SK-N-SH (cell line): ENCODE measurements at places on chromosomes 2 and 18.

DNA sequence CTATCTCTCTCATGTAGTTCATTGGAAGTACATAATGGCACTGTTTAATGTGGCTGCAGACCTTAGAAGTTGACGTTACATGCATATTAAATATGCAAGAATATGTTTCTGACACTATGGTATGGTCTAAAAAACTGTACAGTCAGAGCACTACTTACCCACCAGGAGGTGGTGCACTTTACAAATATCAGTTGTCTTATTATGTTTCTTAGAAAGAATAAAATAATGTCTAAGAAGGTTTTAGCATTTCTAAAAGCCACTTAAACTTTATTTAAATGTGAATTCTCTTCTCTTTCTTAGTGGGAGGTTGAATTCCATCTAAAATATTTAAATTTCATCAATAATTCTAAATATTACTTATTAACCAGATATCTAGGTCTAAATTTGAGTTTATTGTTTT, 4.3 kb downstream of the TMEFF2 start:
- peak; percentile 19 for DNase-seq

- DNase-seq: no peak
Measured at GRCh38 chr2:140349695-140350094, 1569.5 kb upstream of the NXPH2 start.

GRCh38 chr2:32863326-32863725, 83.4 kb upstream of the LTBP1 start:
- no peak for DNase-seq

GRCh38 chr18:48200631-48201336, 208.4 kb downstream of the ZBTB7C start:
- no peak for DNase-seq

DNA sequence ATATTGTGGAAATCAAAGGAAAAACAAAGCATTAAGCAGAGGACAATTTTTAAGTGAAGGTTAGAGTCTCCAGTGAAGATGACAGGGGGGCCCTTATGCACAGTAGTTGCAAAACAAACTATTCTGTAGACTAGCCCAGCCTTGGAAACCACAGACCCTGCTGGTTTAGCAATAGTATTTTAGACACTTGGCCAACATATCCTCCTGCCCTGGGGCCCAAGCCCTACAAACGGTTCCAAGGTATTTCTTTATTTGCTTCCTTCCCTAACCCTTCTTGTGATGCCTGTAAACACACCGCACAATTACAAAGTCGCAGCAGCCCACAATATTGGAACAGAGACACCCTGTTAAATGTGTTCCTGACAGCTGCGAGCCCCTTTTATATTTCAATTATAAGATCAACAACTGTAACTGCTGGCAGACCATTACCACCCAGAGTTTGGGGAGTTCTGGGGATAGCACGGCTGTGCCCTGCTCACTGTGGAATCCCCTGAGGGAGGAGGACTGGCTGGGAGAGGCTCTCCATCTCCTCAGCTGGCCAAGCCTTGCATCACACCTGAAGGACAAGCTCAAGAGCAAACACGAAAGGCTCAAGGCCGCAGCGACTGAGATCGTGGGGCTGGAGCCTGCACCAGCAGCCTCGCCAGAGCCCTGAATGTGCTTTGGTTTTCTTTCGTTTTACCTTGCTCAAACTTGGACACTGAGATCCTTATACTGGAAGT, 282.2 kb upstream of the ATP5MC3 start:
- DNase-seq: no peak

- DNase-seq: no peak
Measured at GRCh38 chr2:178266445-178266844, 72.1 kb downstream of the OSBPL6 start.

DNA sequence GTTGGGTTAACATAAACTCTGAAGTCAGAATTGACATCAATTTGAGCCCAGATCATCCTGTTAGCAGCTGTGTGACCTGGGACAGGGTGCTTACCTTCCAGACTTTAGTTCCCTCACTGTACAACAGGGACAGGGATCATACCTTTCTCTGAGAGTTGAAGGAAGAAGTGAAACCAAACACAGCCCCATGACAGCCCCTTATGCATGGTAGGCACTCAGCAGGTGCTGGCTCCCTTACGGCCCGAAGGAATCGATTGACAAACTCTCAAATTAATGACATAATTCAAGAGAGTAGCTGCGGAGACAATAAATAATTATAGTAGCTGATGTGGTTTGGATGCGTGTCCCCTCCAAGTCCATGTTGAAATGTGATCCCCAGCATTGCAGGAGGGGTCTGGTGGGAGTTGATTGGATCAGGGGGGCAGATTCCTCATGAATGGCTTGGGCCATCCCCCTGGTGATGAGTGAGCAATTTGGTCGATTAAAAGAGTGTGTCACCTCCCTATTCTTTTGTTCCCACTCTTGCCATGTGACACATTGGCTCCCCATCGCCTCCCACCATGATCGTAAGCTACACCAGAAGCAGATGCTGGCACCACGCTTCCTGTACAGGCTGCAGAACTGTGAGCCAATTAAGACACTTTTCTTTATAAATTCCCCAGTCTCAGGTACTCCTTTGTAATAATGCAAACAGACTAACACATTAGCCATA, 72.4 kb downstream of the ODC1 start:
- DNase-seq: no peak

DNA sequence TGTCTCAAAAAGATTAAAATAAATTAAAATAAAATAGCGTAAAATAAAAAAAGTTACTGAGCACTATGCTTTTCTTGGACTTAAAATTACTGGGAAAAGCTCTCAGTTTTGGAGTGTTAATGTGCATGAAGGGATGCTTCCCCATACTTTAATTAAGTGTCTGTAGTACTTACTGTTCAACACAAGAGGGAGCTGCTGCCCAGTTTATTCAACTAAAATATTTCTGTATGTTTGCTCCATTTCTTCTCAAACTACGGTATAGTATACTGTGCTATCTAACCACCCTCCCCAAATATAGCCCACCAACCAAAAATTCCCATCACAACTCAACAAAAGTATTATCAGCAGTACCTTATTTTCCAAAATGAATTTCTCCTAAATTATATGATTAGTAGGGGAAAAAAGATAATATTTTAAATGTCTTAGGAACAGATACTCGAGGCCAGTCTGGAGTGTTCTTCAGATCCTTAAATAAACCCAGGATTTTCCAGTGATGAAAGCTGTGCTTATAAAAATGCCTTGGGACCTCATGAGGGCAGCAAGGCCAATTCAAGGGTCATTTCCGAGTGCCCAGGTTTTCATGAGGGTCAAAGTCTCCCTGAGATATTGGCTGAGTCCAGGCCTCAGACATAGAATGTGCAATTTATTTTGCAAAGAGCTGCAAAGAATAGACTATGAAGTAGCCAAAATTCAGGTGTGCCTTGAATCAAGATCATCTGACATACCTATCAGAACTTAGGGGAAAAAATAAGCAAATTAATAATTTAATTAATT, 64.1 kb downstream of the CHRNA1 start:
- DNase-seq: peak; percentile 69

GRCh38 chr2:25649786-25650185, 23.6 kb downstream of the DTNB start:
- DNase-seq: no peak

GRCh38 chr18:38305961-38306360, 740.4 kb upstream of the CELF4 start:
- DNase-seq: no peak

- DNase-seq: no peak
Measured at GRCh38 chr2:235535423-235536130, 41.7 kb downstream of the AGAP1 start.

DNA sequence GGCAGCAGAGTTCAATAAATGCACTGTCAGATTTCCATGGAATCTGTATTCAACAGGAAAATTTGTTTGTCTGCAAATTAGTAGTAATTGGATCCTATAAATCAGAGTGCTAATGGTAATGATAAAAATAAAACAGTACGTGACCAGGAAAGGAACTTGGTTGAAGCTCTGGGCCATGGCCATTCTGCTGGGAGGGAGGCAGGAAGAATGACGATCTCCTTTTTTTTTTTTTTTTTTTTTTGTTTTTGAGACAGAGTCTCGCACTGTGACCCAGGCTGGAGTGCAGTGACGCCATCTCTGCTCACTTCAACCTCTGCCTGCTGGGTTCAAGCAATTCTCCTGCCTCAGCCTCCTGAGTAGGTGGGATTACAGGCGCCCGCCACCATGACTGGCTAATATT, 94.8 kb upstream of the SEC11C start:
- no peak for DNase-seq

- no peak for DNase-seq
Measured at GRCh38 chr2:94996305-94997100, 29.0 kb upstream of the MAL start.

DNA sequence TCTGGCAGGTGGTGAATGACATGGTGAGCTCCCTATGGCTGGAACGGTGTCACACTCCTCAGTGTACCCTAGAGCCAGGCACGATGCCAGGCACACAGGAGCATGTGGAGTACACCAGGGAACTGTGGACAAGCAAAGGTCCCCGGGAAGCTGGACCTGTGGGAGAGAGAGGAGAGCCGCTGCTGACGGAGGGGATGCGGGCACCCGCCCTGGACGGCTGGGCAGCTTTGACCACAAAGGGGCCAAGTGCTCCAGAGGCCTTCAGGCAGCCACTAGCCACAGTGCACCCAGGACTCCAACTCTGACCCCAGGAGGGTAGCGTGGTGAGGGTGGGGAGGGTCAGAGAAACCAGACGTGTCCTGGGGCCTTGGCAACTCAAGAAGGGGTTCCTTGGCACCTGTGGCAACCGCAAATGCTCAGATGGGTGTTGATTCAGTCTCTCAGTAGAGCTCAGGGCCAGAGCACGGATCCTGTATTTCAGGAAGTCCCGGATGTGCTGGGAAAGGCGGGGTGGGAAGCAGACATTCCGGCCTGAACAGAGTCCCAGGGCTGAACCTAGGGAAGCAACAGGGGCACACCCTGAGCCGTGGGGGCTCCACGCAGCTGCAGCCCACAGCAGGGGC, 2.3 kb upstream of the MAB21L4 start:
- no peak for DNase-seq

- peak; percentile 46 for DNase-seq
Measured at GRCh38 chr2:45918463-45919159, 267.1 kb downstream of the PRKCE start.

DNA sequence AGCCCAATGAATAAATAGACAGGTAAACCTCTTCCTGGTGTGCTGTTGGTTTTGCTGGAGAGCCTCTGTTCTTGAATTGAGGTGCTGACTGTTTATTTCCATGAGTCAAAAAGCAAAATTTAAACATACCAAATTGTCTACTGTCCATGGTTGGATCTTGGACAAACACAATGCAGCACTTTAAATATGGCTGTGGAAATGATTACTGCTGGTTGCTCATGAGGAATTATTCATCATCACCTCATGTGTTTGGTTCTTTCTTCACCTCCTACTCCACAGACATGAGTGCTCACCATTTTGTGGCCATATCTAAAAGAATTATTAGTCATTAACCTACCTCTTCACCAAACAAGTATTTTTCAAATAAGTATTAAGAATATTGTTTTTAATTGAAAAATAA, 85.3 kb upstream of the GALNT5 start:
- DNase-seq: no peak

GRCh38 chr2:67798541-67799160, 264.2 kb downstream of the C1D start:
- DNase-seq: no peak

- no peak for DNase-seq
Measured at GRCh38 chr2:1816414-1816911, 72.1 kb upstream of the PXDN start.

- no peak for DNase-seq
Measured at GRCh38 chr2:227570615-227571014, 28.1 kb upstream of the SCYGR2 start.

DNA sequence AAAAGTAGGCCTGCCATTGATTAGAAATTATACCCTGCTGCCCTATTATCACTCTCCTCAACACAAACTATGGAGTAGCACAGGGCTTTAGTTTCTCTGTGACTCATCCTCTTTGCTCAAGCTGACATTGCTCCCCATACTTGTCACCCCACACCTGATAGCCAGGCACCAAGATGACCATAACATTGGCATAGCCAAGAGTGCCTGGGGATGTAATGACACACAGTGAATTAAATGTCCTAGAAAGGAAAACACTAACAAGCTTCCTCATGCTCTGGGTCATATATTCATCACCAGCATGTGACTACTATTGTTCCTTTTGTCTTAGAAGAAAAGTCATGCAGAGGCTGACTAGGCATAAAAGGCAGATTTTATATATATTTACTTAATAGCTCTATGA, 137.8 kb upstream of the RND3 start:
- DNase-seq: no peak

DNA sequence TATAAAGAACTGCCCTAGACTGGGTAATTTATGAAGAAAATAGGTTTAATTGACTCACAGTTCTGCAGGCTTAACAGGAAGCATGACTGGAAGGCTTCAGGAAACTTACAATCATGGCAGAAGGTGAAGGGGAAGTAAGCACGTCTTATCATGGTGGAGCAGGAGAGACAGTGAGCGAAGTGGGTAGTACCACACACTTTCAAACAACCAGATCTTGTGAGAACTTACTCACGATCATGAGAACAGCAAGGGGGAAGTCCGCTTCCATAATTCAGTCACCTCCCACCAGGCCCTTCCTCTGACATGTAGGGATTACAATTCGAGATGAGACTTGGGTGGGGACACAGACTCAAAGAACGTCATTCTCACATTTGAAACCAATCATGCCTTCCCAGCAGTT, 260.1 kb upstream of the FAM98A start:
- DNase-seq: no peak

GRCh38 chr2:122955776-122956175, 1069.3 kb upstream of the CNTNAP5 start:
- no peak for DNase-seq

GRCh38 chr18:77677536-77677935, 427.9 kb downstream of the GALR1 start:
- DNase-seq: no peak

DNA sequence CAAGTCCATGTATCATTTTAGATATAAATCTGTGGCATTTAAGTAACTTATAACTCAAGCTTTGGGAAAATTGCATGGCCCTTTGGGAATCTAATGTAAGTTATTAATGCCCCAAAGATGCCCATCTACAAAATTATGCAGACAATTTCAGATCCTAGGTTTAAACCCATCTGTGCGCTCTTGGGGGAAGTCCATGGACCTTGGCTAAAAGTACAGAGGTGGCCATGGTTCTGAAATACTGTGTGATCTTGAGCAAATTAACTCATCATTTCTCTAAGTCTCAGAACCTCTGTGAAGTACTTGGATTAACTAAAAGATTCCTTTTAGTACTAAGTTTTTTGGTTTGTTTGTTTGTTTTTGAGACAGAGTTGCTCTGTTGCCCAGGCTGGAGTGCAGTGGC, 19.5 kb downstream of the INPP1 start:
- DNase-seq: no peak

DNA sequence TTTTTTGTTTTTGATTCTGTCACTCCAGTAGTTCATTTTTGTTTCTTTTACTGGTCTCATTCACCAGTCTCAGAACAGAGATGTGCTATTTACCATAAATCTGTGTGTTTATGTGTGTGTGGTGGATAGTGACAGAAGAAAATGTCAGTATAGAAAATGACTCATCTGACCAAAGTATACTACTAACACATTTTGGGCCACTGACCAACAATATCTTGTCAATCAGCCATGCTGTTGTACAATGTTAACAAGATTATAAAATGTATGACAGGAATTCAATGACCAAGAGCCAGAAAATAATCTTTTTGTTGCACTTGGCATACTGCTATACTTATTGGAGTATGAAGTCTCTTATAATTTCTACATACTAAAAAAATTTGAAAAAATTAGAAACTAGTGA, 1081.4 kb upstream of the NRXN1 start:
- DNase-seq: no peak
